Purkinje cell (primary cell): ENCODE measurements at places on chromosomes 7 and 10. TPM values are rescaled to one million over a fixed set of nuclear protein-coding genes. Genes with fewer than 3 reads are reported as not detected.

The GIMAP1 gene
- not detected in 2 replicates for polyA plus RNA-seq

The GDF2 gene
- polyA plus RNA-seq = not detected in 2 replicates

The KIAA1549 gene
- 1.0 TPM in 1 of 2 replicates, not detected in the other for polyA plus RNA-seq

The SFRP5 gene
- not detected in 2 replicates for polyA plus RNA-seq

The OPN1SW gene
- 0.97 and 2.2 TPM in 2 replicates for polyA plus RNA-seq

The TLX1 gene
- polyA plus RNA-seq = not detected in 2 replicates

The IL2RA gene
- not detected in 2 replicates for polyA plus RNA-seq

The FRMD4A gene
- polyA plus RNA-seq = 7.4 and 13.5 TPM in 2 replicates

The CTAGE8 gene
- not detected in 2 replicates for polyA plus RNA-seq

The ANKRD61 gene
- not detected in 2 replicates for polyA plus RNA-seq

The WDFY4 gene
- polyA plus RNA-seq = not detected in 2 replicates

The VIPR2 gene
- polyA plus RNA-seq = not detected in 2 replicates

The ABCC2 gene
- polyA plus RNA-seq = 0.31 TPM in 1 of 2 replicates, not detected in the other

The TBC1D12 gene
- 25.9 and 32.4 TPM in 2 replicates for polyA plus RNA-seq

The GJD4 gene
- polyA plus RNA-seq = not detected in 2 replicates

The FAM25A gene
- polyA plus RNA-seq = not detected in 2 replicates

The CPA4 gene
- not detected in 2 replicates for polyA plus RNA-seq

The CRPPA gene
- polyA plus RNA-seq = 7.4 and 12.9 TPM in 2 replicates

The NPFFR1 gene
- 0.13 and 0.71 TPM in 2 replicates for polyA plus RNA-seq

The BEND7 gene
- polyA plus RNA-seq = 0.60 and 1.3 TPM in 2 replicates

The STRIP2 gene
- polyA plus RNA-seq = 42.9 and 48.9 TPM in 2 replicates

The RFC2 gene
- polyA plus RNA-seq = 5.2 and 6.8 TPM in 2 replicates

The HILPDA gene
- polyA plus RNA-seq = 3.2 and 9.1 TPM in 2 replicates

The GPR85 gene
- polyA plus RNA-seq = 30.1 and 49.8 TPM in 2 replicates

The MACROH2A2 gene
- 1.3 and 1.8 TPM in 2 replicates for polyA plus RNA-seq

The ITIH5 gene
- 0.70 TPM in 1 of 2 replicates, not detected in the other for polyA plus RNA-seq

The SERPINE1 gene
- polyA plus RNA-seq = not detected in 2 replicates

The COPS6 gene
- polyA plus RNA-seq = 160 and 204 TPM in 2 replicates

The BET1 gene
- polyA plus RNA-seq = 50.6 and 53.3 TPM in 2 replicates

The BHLHA15 gene
- polyA plus RNA-seq = not detected in 2 replicates

The PYROXD2 gene
- 1.7 and 4.4 TPM in 2 replicates for polyA plus RNA-seq

The CCDC6 gene
- polyA plus RNA-seq = 19.2 and 25.0 TPM in 2 replicates

The GIMAP5 gene
- polyA plus RNA-seq = 1.3 TPM in 1 of 2 replicates, not detected in the other

The MPP7 gene
- polyA plus RNA-seq = 1.1 and 2.8 TPM in 2 replicates

The SPDYE2B gene
- polyA plus RNA-seq = 0.35 TPM in 1 of 2 replicates, not detected in the other

The PLXNA4 gene
- 1.9 and 4.0 TPM in 2 replicates for polyA plus RNA-seq

The CDH23 gene
- 5.0 and 7.6 TPM in 2 replicates for polyA plus RNA-seq

The GNGT1 gene
- not detected in 2 replicates for polyA plus RNA-seq

The PIP gene
- not detected in 2 replicates for polyA plus RNA-seq

The TMEM213 gene
- not detected in 2 replicates for polyA plus RNA-seq

The FAM185A gene
- polyA plus RNA-seq = 11.2 and 18.1 TPM in 2 replicates

The HOXA9 gene
- polyA plus RNA-seq = not detected in 2 replicates

The COL13A1 gene
- 2.0 TPM in 1 of 2 replicates, not detected in the other for polyA plus RNA-seq

The BRAT1 gene
- polyA plus RNA-seq = 0.63 and 1.5 TPM in 2 replicates

The CYP3A5 gene
- 0.27 and 0.42 TPM in 2 replicates for polyA plus RNA-seq

The HABP2 gene
- not detected in 2 replicates for polyA plus RNA-seq

The CYP3A7 gene
- polyA plus RNA-seq = not detected in 2 replicates

The TMEM270 gene
- not detected in 2 replicates for polyA plus RNA-seq

The NFKB2 gene
- not detected in 2 replicates for polyA plus RNA-seq

The GIMAP2 gene
- polyA plus RNA-seq = 0.50 and 1.0 TPM in 2 replicates
